SK-N-DZ (cell line): ENCODE measurements at places on chromosomes 6 and 20.

GRCh38 chr20:46915575-46916257, 21.1 kb downstream of the EYA2 start:
- no peak for DNase-seq

GRCh38 chr6:47809873-47810272, 28.0 kb downstream of the OPN5 start:
- DNase-seq = no peak

GRCh38 chr6:86516087-86516486, 421.2 kb upstream of the HTR1E start:
- DNase-seq = no peak

DNA sequence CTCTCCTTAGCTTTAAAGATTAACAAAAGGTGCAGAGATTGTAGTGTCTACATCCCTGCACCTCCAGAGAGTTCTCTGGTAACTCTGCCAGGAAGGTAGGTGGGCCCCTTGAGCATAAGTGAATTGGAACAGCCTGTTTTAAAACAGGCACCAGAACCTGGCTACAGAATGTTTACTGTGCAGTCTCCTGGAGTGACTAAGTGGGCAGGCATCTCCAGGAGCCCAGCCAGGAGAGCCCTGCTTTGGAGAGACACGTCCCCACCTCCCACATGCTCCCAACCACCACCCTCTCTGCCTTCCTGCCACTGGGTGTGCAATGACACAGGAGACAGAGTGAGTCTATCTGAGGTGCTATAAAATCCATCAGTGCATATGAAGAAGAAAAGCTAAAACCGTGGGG, 110.3 kb upstream of the EYA4 start:
- peak; percentile 27 for DNase-seq

DNA sequence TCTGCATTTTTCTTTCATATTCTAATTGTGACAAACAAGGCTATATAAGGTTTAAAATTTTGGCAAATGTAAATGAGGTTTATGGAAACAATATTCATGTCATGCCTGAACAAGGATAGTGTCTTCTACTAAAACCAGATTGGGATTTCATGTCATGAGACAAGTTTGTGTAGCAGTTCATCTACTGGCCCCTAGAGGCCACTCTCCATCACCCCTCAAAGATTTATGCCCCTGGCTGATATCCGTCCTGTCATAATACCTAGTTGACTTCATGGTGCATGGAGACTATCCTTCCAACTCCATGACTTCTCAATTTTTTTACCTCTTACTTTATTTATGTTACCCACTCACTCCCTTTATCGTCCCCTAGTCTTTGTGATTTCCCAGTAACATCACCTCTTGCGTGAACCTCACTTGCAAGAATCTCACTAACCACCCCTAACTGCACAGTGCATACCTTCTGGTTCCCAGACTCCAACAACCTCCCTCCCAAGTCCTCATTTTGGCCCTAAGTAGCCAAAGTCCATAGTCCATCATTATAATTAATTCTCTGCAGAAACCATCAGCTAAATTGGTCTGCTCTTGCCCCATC, 179.8 kb downstream of the TASP1 start:
- peak; percentile 26 for DNase-seq

- DNase-seq = no peak
Observed at GRCh38 chr6:75747152-75747992, 1.7 kb upstream of the MYO6 start.

- no peak for DNase-seq
Observed at GRCh38 chr6:2378891-2379652, 133.7 kb upstream of the GMDS start.

DNA sequence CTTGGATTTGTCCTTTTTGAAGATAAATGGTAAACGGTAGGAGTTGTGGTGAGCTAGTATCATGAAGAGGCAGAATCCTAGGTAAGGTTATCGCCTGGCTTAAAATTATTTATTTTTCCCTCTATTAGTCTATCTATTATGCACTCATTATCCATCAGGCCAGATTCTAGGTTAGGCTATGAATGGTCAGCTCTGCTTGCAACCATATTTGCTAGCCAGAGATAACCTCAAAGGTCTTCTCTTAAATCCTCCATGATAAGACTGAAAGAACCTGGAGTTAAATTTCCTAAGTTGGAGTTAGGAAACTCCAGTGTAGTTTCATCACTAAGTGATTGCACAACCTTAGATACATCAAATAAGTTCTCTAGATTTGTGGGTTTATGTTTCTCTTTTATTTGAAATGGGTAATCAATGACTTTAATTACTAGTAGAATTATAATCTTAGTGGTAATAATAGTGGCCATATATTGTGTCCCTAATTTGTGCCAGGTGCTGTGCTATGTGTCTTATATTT, 302.1 kb upstream of the RUNX2 start:
- DNase-seq = no peak

DNA sequence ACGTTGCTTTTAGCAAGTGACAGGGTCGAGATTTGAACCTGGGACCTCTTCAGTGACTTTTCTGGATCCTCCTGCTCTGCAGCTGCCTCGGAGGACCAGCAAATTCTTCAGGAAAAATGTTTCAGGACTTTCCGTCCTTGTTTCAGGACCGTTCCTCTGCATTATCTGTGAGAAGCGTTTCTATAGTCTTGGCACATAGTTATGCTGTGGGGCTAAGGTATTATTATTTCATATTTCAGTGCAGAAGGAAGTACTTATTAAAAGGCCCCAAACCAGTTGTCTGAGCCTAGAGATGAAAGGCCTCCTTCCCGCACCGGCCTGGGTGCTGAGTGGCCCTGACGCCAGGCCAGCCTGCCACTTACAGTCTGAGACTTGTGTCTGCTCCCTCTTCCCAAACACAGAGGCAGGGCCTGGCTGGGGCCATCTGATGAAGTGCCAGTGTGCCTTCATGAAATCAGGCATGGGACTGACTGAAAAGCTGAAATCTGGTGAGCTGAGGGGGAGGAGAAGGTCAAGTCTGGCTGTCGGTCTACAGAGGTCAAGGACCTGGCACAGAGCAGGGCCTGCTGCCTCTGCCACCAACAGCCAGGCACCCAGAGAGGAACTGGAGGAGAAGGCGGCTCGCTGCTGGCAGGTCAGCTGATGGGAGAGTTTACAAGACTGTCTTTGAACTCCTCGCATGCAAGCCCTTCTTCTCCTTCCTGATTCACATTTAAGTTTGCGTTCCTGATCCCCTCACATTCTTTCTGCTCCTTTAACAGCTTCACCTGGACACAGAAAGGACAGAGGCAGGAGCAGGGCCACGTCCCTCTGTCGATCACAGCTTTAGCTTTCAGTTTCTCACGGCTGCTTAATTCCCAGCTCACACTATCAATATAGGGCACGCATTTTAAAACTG, 8.9 kb upstream of the QKI start:
- no peak for DNase-seq

GRCh38 chr6:63637865-63638445, 2.4 kb downstream of the PHF3 start:
- DNase-seq = no peak

- no peak for DNase-seq
Observed at GRCh38 chr20:6169251-6169650, 46.4 kb upstream of the FERMT1 start.

GRCh38 chr6:169832247-169832948, 81.0 kb downstream of the ERMARD start:
- DNase-seq = no peak
